ENCODE measurements at places on chromosomes 7 and 10. TPM values are rescaled to one million over a fixed set of nuclear protein-coding genes. Genes with fewer than 3 reads are reported as not detected.

Gene PTPRZ1
- not detected for total RNA-seq

Gene PLXDC2
- total RNA-seq, result 0.02 TPM

Gene RNF32
- total RNA-seq, result 1.2 TPM

Gene SP8
- total RNA-seq, result not detected

Gene SLC13A1
- not detected for total RNA-seq

Gene GRID2IP
- not detected for total RNA-seq
